ENCODE measurements at places on chromosomes 2 and 18.

DNA sequence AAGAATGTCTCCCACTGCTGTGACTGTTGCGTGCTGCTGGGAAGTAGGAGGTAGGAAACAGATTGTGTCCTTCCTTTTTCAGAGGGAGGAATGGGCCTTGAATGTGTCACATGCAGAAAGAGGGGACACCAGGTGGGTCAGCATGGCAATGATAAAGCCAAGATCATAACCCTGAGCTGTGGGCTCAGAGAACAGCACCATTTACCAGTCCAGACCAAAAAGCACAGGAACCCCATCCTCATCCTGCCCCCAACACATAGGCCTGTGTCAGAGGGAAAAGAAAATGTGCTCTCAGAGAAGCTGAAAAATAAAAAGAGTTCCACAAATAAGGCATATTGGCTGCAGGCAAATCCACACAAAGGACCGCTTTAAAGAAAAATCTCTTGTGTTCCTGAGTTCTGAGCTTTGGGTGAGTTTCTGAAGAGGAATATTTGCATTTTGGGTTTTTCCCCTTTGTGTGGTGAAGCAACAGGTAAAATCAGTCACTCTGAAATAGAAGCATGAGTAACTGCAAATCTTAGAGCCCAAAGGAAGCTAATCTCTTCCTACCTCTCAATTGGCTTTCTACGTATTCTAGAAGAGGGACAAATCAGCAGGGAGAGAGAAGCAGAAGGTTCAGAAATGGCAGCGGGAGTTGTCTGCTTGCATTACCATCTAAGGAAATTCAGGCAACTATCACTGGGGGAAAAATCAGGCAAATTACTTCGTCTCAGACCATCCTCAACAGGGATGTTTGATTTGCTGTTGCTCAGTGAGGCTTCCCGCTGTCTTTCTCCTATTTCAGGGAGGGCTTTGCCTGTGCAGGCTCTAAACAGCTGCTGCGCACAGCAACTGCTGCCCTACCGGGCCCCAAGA lies 106.8 kb downstream of the BCL11A start:
- DNase-seq, result no peak

- DNase-seq, result no peak
Measured at GRCh38 chr18:22447792-22448191, 30.1 kb upstream of the CTAGE1 start.

DNA sequence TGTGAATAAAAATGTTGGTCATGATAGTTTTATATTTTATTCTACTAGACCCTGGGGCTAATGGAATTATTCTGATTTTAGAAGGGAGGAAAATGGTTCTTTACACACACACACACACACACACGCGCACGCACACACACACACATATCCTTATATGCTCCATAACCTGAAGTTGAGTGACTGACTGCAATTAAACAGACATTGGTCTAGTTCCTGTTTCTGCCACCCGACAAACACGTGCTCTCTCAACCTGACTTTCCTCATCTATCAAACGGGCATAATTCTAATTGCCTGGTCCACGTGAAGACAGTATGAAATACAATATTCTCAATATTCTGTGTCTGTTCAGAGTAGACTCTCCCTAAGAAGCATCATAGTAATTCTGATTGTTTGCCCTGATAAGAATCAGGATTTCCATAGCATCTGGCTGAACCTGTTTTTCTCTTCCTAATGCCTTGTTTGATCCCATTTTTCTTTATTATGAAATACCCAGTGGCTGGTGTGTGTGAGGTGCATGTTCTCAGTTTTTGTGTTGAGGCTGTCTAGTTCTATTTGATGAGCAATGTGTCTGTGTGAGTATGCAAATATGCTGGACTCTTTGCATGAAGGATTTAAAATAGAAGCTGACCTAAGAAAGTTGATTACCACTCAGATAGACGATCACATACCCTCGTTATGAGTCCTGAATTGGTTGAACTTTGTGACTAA lies 51.0 kb downstream of the SETBP1 start:
- DNase-seq, result no peak

DNA sequence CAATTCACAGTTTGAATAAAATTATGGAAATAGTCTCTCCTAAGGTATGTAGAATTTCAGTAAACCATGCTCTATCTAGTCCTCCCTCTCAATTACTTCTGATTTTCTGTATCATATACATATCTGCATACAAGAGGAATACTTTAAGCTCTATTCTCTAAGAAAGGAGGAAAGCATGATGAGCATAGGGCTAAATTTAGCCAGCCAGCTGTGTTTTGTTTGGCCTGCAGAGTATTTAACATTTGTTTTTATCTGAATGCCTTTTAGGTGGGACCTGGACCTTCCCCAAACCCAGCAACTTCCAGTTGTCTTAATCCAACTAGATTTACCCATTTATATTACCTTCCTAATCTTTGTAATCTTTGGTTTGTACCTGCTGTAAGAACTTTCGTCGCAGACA lies 42.2 kb upstream of the FAM117B start:
- no peak for DNase-seq

DNA sequence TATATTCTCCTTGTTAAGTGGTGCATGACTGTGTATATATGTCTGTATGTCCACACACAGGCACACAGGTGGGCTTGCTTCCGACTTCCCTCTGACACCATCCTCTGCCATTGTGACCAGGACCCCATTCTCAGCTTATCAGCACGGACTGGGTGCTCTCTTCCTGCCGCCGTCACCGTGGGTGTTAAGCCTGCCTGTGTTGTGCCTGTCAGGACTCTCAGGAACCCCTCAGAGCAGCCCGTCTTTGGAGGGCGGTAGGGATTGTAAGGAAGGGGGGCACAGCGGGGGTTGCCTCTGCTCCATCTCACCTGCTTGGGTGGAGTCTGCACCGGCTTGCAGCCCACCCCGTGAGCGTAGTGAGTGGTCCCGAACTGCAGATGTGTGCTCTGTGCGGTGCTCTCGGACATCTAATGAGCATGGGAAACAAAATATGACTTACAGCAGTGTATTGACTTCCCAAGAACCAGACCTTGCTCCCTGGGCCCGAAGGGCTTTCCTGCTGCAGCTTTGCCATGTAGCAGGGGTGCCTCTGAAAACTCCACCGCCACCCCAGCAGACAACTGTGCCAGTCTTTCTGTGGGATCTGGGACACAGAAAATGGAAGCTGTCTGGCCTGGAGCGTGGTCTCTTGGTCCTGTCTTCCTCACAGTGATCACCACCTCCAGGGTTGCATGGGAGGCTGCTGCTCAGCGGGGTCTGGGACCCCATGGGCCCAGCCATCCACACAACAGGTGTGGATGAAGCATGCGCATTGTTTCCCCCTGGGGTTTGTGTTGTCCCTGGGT lies 58.9 kb downstream of the SH3RF3 start:
- no peak for DNase-seq

DNA sequence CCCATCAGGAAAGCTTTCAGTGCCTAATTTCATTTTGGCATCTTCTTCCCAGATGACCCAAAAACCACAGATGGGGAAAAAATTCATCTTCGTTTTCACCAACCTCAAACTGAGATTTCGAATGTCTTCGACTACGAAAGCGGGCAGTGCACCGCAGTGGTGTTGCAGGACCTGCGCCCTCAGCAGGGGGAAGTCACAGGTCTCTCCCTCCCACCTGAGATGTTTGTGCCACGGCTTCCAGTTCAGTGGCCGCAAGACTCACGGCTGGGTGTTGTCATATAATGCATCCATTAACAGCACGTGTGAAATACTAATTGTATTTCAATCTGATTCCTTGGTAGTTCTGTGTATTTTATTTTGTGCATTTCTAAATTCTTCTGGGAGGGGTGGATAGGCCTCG lies 66.2 kb upstream of the SALL3 start:
- no peak for DNase-seq

DNA sequence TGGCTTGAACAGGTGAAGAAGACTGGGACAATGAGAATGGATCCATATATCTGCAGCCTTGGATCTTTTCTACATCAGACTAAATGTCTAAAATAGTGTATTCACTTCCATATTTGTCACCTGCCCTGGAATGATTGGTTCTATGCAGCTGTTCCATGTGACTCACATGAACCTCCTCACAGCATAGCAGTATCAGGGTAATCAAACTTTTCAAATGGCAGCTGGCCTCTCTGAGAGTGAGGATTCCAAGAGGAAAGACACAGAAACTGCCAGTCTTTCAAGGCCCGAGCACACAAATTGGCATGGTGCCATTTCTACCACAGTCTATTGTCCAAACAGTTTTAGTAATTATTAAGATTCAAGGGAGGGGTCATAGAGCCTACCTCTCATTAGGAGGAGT lies 859.3 kb downstream of the BCL11A start:
- DNase-seq, result no peak

All from NCI-H2081 (cell line).